ENCODE measurements at places on chromosomes 16 and 17. TPM values are rescaled to one million over a fixed set of nuclear protein-coding genes. Genes with fewer than 3 reads are reported as not detected.
A peak's percentile ranks its signal among the peaks of the same experiment; 100 is the strongest.

The MEFV gene
- total RNA-seq: not detected

- H3K4me1 ChIP-seq: no peaks in the 10 kb centered on the region
- no peak overlapping the region for H3K27ac ChIP-seq
- H3K4me3 ChIP-seq: no peak overlapping the region
- H3K27me3 ChIP-seq: no peaks in the 10 kb centered on the region
Measured at GRCh38 chr16:70018254-70018653, 67.1 kb downstream of the CLEC18A start.

GRCh38 chr17:1896243-1897104 lies 66.7 kb downstream of the RPA1 start:
- H3K4me3 ChIP-seq: no peak overlapping the region
- DNase-seq: no peak
- peaks cover 16% of the 10 kb centered on the region for H3K36me3 ChIP-seq
- H3K4me1 ChIP-seq: no peaks in the 10 kb centered on the region
- no peaks in the 10 kb centered on the region for H3K27me3 ChIP-seq

DNA sequence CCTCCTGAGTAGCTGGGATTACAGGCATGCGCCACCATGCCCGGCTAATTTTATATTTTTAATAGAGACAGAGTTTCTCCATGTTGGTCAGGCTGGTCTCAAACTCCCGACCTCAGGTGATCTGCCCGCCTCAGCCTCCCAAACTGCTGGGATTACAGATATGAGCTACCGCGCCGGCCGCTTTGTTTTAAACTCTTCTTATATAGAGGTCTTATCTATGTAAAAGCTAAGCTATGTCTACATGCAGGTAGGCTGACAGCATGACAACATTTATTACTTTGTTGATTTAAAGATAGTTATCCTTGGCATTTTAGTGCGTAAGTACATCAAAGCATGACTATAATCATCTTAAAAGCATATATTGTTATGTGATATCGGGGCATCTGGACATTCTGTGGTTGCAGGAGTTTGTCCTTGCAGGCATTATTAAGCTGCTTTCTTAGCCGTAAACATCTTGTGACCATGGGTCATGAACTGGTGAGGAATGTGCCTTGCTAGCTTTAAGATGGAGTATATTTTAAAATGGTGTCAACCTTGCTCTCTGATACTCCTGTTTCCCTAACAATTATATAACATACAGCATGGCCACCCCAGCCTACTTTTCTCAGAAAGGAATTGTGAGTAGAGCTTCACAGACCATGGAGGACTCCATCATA lies 45.8 kb upstream of the TAOK1 start:
- DNase-seq: no peak
- H3K27me3 ChIP-seq: peaks cover 7% of the 10 kb centered on the region
- H3K36me3 ChIP-seq: no peaks in the 10 kb centered on the region
- no peak overlapping the region for H3K4me3 ChIP-seq
- H3K4me1 ChIP-seq: no peaks in the 10 kb centered on the region

- no peak for DNase-seq
- peaks cover 11% of the 10 kb centered on the region for H3K4me1 ChIP-seq
Measured at GRCh38 chr17:11485336-11486100, 112.8 kb upstream of the DNAH9 start.

GRCh38 chr16:2806286-2806685 lies 8.0 kb downstream of the PRSS41 start:
- no peak overlapping the region for H3K27ac ChIP-seq
- peaks cover 42% of the 10 kb centered on the region for H3K27me3 ChIP-seq
- no peak for DNase-seq
- no peak overlapping the region for H3K4me3 ChIP-seq

GRCh38 chr17:10598621-10599020 lies 49.2 kb upstream of the MYH2 start:
- no peak overlapping the region for H3K27ac ChIP-seq
- H3K4me1 ChIP-seq: no peaks in the 10 kb centered on the region
- no peaks in the 10 kb centered on the region for H3K36me3 ChIP-seq

- no peak overlapping the region for H3K4me3 ChIP-seq
- DNase-seq: no peak
- no peak overlapping the region for H3K27ac ChIP-seq
- no peaks in the 10 kb centered on the region for H3K27me3 ChIP-seq
Measured at GRCh38 chr16:57725554-57725953, 10.0 kb upstream of the KATNB1 start.

DNA sequence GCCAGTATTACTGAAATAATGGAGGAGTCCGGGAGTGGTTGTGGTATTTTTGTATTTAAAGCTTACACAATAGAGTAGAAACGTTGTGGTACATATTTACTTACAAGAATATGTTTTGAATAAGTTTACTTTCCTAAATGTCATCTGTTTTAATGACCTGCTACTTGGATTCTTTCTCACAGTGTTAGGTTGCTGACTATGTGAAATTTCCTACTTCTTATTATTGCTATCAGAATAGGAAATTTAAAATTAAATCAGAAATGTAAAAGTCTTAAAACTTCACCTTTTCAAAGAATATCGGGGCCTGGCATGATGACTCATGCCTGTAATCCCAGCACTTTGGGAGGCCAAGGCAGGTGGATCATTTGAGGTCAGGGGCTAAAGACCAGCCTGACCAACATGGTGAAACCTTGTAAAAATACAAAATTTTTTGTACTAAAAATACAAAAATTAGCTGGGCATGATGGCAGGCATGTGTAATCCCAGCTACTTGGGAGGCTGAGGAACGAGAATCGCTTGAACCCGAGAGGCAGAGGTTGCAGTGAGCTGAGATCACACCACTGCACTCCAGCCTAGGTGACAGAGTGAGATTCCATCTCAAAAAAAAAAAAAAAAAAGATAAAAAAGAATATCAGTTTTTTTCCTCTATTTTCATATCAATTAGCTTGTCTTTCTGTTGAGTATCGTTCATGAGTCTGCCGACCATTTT lies 77.8 kb downstream of the VMP1 start:
- H3K27me3 ChIP-seq: no peaks in the 10 kb centered on the region
- no peak overlapping the region for H3K4me3 ChIP-seq
- peak overlapping the region; percentile 59 for H3K27ac ChIP-seq
- H3K4me1 ChIP-seq: peaks cover 30% of the 10 kb centered on the region
- peaks cover 5% of the 10 kb centered on the region for H3K36me3 ChIP-seq

DNA sequence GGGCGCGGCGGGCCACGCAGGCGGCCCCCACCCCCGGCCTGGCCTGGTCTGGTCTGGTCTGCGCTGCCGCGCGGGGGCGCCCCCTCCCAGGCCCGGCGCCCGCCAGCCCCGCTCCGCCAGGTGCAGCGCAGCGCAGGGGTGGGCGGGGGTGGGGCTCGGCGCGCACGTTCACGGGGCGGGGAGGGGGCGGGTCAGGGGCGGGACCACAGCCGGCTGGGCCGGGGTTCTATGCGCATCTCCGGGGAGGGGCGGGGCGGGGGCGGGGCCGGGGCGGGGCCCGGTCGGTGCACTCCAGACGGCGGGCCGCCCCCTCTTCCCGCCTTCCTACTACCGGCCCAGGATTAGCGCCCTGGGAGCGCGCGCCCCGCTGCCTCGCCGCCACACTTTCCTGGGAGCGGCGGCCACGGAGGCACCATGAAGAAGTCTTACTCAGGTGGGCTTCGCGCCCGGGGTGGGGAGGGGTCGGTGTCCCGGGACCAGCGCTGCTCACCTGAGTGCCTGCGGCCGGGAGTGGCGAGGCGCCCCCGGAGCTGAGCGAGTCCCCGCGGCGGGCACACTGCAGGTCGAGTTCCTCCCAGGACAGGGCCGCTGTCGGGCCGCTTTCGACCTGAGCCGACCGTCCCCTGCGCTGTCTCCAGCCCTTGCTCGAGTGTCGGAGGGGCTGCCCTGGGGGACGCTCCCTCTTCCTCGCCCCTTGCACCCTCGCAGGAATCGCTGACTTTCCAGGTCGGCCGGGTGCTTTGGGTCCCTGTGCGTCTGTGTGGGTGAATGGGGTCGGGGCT lies 140.5 kb downstream of the SEC14L1 start:
- H3K27ac ChIP-seq: peak overlapping the region; percentile 94
- DNase-seq: no peak
- peaks cover 38% of the 10 kb centered on the region for H3K27me3 ChIP-seq
- no peaks in the 10 kb centered on the region for H3K36me3 ChIP-seq
- H3K4me3 ChIP-seq: peak overlapping the region; percentile 93
- peaks cover 29% of the 10 kb centered on the region for H3K4me1 ChIP-seq

Measured in type B pancreatic cell (in vitro differentiated cells).